ENCODE measurements at places on chromosomes 2 and 18.
A peak's percentile ranks its signal among the peaks of the same experiment; 100 is the strongest.

DNA sequence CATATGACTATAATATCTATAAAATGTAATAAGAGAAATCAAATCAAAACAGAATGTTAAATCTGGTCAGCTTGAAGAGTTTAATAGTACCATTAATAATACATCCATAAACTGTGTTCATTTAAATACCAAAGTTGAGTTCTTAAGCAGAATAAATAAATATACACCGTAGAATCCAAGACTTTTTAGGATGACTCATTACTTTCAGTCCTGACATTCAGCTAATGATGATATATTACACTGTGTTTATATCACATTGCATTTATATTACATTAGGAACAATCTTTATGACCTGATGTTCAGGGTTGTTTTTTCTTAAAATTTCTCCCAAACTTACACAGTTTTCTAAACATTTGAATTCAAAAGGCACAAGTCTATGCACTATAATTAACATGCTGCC, 331.3 kb downstream of the SS18 start:
- DNase-seq = no peak

DNA sequence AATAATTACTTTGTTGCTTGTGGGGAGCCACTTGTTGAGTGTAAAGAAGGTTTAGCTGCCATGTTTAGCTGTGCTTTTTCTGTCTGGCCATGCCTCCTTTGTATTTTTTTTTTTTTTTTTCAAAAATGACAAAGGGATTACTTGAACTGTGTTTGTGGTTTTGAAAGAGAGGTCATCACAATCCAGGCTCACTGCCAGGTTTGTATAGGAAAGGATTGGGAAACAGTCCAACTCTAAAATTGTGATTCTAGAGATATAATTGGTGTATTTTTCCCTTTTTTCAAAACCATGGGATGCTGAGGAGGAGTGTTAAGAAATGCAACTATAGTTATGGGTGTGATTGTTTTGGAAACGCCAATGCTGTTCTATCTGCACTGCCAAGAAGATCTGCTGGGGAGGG, 4.3 kb downstream of the ITPRIPL1 start:
- no peak for DNase-seq

DNA sequence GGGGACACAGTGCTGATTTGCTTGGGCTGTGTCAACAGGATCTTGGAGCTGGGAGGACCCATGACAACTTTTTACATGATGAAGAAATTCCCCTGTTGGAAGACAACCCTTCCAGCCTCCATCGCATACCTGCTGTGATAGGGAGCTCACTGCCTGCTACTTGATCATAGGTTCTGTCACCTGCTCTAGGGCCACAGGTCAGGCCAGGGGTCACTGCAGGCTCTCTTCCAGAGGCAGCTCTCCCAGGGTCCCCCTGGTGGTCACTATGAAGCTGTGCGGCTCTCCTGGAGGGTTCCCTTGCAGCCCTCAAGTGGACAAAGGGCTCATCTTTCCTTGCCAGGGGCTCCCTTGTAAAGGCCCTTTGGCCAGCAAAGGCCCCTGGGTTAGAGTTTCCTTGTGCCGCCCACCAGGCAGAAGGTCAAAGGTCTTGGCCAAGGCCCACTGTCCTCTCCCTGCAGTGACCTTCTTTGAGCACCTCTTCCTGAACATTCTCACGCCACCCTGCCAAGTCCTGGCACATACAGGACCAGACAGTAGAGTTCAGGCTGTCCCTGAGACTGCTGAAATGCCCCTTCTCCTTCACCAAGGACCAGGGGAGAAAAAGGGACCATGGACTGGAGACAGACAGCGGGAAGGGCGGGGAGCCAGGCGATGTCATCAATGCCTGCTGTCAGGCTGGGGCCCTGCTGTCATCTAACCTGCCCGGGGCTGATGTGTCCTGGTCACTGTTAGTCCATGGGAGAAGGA, 345.1 kb downstream of the DYSF start:
- DNase-seq = peak; percentile 32

DNA sequence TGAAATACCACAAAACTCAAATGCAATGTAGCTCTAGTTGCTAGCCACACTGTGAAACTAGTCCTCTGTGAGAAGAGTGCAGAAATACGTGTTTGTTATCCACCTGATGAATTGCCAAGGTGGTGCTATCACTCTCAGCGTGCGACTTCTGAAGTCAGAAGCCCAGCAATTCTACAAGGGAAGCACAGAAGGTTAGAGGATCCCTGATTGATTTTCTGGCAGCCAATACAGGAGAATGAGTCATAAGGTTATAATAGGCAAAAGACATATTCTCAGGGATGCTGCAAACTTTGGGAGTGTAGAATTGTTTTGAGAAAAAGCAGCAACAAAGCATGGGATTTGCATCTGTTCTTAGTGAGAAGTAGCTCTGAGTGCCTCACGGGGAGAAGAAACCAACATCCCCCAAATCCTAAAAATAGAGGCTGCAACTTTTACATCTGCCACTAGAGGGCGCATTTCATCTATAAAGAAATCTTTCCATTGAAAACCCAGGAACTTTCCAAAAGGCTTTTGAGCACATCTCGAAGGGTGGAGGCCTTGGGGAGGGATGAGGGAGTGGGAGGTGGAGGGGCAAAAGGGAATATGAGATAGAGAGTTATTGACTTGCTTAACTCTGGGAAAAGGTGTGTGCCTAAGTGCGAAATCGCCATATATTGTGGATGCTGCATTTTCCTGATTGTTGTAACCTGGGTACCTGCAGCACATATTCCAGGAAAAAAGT, 78.0 kb downstream of the TMEM182 start:
- peak; percentile 40 for DNase-seq

GRCh38 chr2:39492095-39492590, 55.1 kb upstream of the MAP4K3 start:
- no peak for DNase-seq

- no peak for DNase-seq
Measured at GRCh38 chr2:122681626-122682025, 926.2 kb downstream of the TSN start.

GRCh38 chr18:47260120-47260923, 8.9 kb upstream of the SKOR2 start:
- peak; percentile 76 for DNase-seq

GRCh38 chr2:54977149-54977548, 73.1 kb downstream of the RTN4 start:
- no peak for DNase-seq

- no peak for DNase-seq
Measured at GRCh38 chr2:55135491-55135890, 85.2 kb upstream of the RTN4 start.

DNA sequence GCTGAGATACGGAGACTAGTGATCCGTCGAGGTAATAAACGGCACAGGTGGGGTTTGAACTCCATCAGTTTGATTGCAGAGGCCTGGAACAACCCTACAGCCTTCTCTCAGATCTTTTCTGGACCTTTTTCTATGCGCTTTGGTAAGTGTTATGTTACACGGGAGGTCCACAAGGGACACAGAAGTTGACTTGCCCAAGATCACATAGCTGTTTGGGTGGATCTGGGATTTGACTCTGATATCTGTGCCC, 1.1 kb upstream of the DNPEP start:
- DNase-seq = no peak

GRCh38 chr2:28527196-28527595, 31.3 kb downstream of the PLB1 start:
- no peak for DNase-seq

GRCh38 chr2:178386986-178387597, 63.9 kb downstream of the PRKRA start:
- DNase-seq = no peak

- DNase-seq = no peak
Measured at GRCh38 chr2:117997872-117998454, 15.9 kb downstream of the CCDC93 start.

- peak; percentile 57 for DNase-seq
Measured at GRCh38 chr2:191318729-191319078, 73.5 kb downstream of the MYO1B start.

GRCh38 chr2:45902380-45902779, 250.9 kb downstream of the PRKCE start:
- no peak for DNase-seq

DNA sequence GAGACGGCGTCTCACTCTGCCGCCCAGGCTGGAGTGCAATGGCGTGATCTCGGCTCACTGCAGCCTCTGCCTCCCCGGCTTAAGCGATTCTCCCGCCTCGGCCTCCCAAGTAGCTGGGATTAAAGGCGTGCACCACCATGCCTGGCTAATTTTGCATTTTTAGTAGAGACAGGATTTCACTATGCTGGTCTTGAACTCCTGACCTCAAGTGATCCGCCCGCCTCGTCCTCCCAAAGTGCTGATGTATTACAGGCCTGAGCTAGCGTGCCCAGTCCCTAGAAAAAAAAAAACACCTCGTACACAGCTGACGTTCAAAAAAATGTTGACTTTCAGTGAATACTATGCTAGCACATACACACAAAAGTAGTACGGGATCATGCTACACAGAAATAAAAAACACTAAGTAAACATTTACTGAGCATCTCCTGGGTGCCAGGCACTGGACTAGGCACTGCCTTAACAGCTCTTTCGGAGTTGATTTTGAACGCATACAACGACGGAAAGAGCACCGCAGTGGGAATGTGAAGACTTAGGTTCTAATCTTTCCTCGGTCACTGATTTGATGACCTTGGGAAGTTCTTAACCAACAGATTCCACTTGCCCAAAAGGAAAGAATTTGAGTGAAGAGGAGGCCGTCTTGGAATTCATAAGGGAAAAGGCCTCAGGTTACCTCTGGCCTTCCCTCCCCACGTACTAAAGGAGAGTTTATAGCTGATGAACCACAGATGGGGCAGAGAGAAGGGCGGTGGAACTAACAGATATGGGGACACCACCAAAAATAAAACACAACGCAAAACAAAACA, 1.1 kb downstream of the DNAJC27 start:
- peak; percentile 32 for DNase-seq

- DNase-seq = peak; percentile 24
Measured at GRCh38 chr2:239809391-239809790, 215.8 kb downstream of the NDUFA10 start.

DNA sequence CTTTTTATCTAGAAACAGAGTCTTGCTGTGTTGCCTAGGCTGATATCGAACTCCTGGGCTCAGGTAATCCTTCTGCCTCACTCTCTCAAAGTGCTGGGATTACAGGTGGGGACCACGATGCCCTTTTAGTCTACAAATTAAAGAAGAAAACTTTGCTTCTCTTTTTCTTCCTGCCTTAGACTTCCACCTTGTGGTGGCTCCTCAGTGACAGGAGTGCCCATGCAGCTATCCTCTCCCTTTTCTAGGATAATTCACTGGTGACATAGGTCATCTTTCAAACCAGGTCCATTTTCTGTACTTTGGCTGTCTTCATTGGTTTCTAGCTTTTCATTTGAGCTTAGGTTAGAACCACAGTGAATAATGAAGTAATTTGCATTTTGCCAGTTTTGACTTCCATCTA, 13.6 kb downstream of the DCAF17 start:
- no peak for DNase-seq

GRCh38 chr2:113876503-113877387, 13.1 kb upstream of the ACTR3 start:
- no peak for DNase-seq

- DNase-seq = no peak
Measured at GRCh38 chr18:55550471-55550870, 37.5 kb downstream of the TCF4 start.

DNA sequence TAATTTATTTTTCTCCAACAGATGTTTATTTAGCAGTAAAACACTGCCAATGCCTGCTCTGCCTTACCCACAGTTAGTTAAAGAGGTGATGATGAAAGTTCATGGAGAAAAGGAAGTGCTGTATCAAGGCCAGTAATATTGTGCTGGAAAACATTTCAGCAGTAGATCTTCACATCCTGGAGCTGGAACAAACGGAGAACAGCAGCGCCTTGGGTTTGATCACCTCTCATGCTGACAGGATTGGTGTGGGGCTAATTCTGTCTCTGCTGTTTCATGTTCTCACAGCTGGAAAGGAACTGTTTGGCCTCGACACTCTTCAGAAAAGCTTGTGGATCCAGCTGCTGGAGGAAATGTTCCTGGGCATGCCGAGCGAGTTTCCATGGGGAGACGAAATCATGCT, 61.5 kb upstream of the RPE start:
- no peak for DNase-seq

DNA sequence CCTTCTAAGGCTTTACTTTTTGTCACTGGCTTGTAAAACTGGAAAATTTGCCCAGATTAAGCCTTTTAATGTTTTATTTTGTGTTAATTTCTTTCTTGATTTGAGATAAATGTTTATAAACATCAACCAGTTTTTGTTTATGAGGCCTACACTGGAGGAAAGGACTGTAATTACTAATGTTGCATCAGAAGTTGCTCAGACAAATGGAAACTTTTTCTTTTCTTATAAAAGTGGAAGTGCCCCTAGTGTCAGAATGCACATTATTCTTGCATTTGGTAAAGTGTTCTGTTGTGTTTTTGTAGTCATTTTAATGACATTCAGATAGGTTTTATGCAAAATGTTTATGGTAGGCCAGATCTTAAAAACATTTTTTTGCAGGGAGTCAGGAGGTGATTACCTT, 25.3 kb downstream of the LCLAT1 start:
- no peak for DNase-seq

DNA sequence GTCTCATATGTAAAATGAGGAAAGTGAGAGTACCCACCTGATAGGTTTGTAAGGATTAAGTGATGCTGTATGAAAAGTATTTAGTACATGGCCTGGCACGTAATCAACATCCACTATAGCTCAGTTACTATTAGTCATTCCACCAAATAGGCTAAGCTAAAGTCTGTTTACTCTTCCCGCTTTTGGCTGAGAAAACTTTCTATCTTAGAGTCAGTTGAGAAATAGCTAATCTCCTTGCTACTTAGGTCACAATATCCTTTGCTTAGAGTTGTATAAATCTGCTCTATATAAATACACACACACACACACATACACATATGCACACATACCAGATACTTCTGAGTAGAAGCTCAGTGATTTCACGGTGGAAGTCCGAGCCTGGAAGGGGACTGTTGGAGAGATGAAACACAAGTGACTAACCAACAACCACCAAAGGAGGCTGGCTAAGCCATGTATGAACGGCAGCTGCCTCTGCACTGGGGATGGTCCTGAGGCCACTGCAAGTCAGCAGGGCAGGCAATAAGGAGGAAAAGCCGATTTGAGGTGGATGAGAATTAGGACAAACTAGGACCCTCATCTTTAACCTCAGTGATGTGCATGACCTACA, 104.6 kb upstream of the EPHA4 start:
- DNase-seq = no peak

- no peak for DNase-seq
Measured at GRCh38 chr2:49839818-49840217, 685.5 kb upstream of the FSHR start.

DNA sequence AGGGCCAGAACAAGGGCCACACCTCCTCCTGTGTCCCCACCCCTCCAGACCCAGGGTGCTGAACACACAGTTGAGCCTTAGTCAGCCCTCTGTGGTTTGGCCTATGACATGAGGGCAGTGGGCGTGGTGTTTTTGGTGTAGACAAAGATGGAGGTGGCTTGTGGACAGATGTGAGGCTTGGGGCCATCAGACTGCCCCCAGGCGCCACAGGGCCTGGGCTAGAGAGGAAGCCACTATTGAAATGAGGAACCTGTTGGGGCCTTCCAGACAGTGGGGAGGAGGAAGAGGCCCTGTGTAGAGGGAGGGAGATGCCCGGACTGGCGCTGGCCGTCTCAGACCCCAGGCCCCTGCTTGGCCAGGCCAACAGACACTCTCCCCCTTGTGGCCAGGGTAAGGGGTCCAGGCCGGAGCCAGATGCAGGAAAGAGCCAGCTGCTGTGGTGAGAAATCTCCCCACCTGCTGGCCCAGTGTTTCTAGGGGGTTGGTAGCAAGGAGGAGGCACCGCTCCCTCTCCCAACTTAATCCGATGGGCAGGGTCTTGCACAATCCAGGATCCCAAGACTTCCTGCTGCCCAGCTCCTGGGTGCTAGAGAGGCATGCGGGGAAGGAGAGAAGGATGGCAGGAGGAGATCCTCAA, 53.8 kb downstream of the SMAD7 start:
- DNase-seq = peak; percentile 75
